ENCODE measurements at places on chromosomes 11 and 22.

DNA sequence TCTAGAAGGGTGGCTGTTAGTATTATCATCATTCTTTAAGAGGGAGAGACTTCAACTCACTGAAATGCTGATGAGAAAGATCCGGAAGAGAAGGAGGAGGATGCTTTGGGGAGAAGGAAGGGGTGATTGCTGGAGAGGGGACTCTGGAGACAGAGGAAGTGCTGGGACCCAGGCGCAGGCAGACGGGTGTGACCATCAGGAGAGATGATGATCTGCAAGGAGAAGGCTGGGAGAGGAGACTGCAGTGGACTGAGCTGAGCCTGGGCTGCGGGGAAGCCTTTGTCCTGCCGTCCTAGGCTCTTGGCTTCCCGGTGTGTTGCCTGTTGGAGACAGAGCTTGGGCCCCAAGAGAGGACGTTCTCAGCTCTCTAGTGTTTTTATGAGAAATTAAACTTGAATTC is 22.6 kb downstream of the RASD2 start:
- DNase-seq = no peak

- no peak for DNase-seq
Observed at GRCh38 chr22:24413736-24414385, 13.5 kb upstream of the ADORA2A start.

GRCh38 chr11:44823006-44823405 is 96.2 kb downstream of the TSPAN18 start:
- no peak for DNase-seq

DNA sequence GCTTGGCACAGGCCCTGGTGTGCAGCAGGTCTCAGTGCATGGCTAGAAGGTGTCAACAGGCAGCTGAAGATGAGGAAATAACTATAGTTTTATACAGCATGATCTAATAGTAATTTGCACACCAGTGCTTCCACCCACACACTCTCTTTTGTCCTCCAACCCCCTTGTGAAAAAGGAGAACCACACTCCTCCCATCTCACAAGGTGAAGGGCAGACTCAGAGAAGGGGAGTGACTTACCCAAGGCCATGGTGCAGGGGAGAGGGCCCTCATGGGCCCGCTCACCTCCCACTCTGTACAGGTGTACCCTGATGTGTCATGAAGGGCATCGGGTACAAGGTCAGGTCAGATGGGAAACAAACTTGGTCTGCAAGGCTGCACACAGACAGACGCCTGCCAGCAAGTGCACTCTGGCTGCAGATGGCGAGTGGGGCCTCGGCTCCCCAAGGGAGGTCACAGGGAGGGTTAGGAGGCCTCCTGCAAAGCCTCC is 53.4 kb downstream of the DGCR2 start:
- DNase-seq = no peak

DNA sequence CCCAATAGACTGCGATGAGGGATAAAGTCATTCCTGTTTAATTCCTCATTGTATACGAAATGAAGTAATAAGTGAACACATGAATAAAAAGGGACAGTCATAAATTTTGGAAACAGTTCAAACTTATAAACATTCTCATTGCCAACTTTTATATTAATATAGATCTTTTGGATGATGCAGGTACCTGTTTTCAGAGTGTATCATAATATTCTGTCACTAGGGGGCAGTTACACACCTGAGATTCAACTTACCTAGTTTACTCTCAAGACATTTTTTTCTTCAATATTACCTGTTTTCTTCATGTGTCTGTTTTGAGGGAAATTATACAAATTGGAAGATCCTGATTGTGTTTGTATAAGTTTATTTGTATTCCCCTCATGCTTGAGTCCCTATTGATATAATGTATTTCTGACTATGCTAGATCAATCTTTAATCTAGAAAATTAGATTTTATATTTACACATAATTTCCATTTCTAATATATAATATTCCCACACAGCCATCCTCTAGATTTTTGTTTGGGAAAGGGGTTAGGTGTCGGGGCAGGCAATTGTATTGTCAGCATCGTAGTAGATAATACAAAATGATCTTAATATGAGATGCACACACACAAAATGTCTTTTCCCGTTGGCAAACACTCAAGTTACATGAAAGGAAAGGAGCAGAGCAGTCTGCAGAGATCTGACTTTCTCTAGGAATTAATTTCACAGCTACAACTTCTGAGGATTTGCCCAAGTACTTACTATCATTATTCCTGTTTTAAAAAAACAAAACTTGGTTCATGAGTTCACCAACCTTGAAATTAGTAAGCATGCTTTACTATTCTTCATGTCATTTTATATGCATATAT is 18.4 kb downstream of the FDX1 start:
- peak; percentile 23 for DNase-seq
